ENCODE measurements at places on chromosomes 6 and 20.

DNA sequence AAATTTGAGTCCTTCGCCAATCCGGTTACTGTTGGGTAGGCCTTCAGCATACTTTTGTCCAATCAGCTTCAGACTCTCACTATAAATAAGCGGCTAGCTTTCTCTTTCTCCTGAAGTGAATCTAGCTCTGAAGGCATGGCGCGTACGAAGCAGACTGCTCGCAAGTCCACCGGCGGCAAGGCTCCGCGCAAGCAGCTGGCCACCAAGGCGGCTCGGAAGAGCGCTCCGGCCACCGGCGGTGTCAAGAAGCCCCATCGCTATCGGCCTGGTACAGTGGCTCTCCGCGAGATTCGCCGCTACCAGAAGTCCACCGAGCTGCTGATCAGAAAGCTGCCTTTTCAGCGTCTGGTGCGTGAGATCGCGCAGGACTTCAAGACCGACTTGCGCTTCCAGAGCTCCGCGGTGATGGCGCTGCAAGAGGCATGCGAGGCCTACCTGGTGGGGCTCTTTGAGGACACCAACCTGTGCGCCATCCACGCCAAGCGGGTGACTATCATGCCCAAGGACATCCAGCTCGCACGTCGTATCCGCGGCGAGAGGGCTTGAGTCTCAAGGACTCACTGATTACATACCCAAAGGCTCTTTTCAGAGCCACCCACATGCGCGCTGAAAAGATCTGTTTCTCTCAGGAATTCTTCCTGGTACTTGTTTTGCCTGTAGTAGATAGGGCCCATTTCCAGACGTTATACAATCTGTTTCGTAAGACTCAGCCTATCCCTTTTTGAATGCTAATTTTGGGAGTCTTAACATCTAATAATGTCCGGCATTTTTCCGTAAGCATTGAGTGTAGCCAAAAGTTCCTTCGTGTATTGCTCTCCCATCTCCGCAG, 102.0 kb downstream of the OR2B2 start:
- peak; percentile 64 for DNase-seq

- DNase-seq, result no peak
Observed at GRCh38 chr6:132365281-132365907, 35.9 kb downstream of the MOXD1 start.

DNA sequence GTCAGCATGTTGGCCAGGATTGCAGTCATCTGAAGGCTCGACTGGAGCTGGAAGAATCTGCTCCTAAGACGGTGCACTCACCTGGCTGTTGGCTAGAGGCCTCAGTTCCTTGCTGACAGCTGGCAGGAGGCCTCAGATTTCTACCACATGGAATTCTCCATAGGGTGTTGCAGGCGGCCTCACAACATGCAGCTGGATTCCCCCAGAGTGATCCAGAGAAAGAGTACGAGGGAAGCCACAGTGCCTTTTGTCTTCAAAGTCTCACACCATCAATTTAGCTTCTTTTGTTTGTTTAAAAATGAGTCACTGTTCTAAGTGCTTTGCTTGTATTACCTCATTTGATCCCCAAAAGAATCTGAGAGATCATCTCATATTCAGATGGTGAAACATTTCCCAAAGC, 65.5 kb upstream of the FYN start:
- no peak for DNase-seq

DNA sequence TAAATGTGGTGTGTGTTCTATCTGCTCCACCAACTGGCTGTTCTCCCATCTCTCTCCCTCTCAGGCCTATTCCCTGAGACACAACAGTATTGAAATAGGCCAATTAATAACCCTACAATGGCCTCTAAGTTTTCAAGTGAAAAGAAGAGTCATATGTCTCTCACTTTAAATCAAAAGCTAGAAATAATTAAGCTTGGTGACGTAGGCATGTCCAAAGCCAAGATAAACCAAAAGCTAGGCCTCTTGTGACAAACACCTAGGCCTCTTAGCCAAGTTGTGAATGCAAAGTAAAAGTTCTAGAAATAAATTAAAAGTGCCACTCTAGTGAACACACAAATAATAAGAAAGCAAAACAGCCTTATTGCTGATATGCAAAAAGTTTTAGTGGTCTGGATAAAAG, 29.9 kb downstream of the MTCL3 start:
- DNase-seq, result no peak

DNA sequence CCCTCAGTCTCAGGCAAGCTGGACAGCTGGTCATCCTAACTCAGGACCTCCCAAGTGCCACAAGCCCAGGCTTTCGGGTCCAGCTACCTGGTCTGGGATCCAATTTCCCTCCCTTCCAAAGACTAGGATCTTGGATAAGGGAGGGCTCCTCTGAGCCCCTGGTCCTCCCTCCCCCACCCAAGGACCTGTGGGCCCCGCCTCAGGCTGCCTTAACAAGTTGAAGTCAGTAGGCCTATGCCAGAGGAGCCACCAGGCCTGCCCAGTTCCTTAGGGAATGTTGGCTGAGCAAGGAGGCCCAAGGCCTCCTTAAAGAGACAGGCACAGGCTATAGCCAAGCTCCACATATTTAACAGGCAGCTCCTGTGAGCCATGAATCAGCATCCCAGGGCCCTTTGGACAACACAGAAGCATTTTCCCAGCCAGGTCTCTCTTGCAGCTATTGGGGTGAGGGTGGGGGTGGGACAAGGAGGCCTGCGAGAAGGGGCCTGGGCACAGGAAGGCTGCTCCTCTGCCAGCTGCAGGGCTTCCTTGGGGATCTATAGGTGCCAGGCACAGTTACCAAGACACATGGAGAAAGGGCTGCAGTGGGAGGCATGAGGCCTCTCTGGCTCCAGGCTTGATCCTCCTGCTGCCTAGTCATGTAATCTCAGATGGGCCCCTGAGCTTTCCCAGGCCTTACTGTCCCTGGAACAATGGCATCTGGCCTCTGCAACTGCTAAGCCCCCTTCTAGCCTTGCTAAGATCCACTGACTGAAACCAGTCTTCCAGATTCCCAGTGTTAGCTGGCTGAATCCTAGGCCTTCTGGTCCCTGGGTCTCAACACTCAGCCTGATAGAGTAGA, 27.4 kb upstream of the NOL4L start:
- no peak for DNase-seq

DNA sequence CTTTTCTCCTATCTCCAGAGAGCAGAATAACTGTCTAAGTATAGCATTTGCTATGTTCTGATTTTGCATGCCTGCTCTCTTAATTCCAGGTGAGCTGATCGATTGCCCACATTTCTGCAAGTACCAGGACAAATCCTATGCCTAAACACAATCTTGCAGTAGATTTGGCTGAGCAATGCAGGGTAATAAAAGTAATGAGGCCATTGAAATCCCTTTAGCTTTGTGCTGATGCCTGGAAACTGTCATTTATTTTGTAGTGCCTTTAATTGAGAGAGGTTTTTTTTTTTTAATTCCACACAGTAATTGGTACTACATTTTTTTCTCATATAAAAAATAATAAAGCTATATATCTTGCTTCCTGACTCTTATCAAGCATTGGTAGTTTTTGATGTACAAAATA, 252.3 kb downstream of the NKAIN2 start:
- no peak for DNase-seq

DNA sequence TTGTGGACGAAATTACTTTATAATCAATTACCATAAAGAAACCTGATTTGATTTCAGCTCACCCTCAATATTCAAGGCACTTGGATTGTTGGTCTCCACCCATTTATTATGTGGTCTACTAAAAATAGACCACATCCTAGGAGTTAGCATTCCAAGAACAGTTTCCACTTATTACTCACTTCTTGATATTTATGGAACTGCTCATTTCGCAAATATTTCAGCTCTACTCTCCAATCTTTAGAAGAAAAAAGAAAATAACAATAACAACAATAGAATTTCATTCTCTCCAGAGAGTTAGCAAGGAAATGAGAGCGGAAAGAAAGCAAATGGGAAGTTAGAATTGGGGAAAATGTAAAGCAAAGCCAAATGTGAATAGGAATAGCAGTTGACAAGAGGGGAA, 26.2 kb upstream of the HDAC2 start:
- DNase-seq, result no peak

DNA sequence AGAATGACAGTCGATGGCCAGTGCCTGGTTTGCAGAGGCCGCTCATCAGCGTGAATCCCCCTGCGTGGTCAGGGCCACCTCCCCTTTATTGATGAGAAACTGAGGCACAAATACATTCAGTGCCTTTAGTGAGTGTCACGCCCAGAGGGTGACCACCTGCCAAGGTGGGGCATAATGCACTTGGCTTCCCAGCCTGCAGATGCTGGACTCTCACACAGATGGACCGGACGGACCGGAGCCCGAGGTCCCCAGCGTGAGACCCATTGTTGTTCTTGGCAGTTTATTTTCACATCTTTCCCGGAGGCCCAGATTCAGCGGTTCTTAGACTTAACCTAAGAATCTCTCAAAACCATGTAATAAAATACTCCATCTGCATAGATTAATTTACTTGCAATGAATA, 74.4 kb downstream of the YTHDF1 start:
- no peak for DNase-seq

- DNase-seq, result no peak
Observed at GRCh38 chr20:57165427-57166004, 100.9 kb downstream of the BMP7 start.

DNA sequence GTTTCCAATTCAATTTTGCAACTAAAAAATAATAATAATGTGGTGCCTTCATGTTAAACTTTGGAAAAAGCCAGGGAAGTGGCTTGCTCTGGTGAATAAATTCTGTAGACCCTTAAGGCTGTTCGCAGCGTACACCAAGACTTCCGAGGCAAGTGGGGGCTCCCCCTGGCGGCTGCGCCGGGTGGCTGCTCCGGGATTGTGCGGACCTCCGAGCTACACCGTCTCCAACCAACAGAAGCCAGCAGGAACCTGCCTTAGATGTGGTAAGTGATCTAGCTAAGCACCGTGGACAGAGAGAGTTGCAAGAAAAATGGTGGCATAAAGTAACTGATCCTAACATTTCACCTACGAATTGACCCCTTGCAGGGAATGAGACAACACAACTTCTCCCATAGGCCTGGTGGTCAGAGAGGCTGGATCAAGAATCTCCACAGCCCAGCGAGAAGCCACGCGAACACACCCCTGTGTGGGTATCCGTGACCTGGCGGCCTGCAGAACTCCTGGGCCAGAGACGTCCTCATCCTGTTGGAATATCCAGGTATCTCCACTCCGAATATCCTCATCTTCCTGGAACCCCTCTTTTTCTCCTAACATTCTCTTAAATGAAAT, 69.6 kb downstream of the TBXT start:
- peak; percentile 11 for DNase-seq

GRCh38 chr6:50706575-50706974, 6.8 kb upstream of the TFAP2D start:
- DNase-seq, result no peak

DNA sequence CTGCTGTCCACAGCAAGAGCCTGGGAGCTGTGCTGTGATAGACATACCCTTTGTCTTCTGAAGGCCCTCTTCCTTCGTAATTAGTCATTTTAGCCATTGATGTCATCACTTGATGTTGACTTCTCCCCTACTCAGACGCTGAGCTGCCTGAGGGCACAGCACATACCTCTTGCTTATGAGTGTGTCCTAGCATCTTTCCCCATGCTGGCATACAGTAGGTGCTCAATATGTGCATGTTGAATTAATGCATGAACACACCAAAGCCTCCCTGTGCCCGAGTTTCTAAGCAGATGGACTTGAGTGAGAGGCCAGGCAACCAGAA, 35.8 kb upstream of the FAM83D start:
- no peak for DNase-seq

GRCh38 chr6:168057836-168058235, 21.2 kb downstream of the FRMD1 start:
- no peak for DNase-seq

DNA sequence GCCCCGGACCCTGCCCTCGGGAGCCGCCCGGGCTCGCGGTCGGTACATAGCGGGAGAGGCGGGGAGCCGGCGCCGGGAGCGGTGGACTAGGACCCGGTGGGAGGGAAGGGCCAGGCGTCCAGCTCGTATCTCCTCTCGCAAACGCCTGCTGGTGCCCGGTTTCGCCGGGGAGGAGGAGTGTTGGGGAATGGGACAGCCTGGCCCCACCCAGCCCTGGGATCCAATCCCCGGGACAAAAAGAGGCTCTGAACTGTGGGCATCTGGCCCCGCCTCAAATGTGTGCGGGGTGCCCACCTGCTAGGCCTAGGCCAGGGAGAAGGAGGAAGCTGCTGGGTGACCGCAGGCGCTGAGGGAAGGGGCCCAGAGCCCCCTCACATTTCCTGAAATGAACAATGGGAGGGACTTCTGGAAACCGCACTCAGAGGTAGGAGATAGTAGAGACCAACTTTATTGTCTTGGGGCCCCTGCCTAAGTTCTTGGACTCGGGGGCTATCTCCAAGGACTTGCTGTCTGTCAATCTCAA, at the start of gene KCNK17:
Gene KCNK17 (minus strand): TSS at position 147 of the 523 bp plus-strand sequence. CDS start 99 bp downstream, at position 48.
- DNase-seq, result no peak

DNA sequence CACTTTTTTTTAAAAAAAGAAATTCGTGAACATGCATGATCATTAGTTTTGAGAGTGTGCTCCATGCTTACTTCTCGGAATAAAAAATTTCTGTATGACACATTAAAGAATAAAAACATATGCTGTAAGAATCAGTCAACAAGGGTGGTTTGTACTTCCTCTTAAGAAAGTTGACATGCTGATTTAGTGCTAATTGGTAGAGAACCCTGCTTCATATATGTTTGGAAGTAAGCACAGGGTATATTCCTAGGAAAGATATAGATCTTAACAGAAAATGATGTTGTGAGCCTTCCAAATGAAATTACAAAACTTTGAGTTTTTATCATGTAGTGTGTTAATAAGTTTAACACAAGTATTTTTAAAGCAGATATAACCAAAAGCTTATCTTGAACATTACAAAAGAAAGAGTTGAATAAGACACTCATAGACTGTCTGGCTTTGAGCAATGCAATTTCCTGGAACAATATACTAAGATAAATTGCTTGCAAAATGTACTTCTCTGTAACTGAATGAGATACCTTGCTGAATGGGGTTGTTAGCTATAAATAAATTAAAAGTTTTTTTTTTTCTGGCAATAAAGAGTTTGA, 13.8 kb upstream of the VIP start:
- DNase-seq, result no peak

DNA sequence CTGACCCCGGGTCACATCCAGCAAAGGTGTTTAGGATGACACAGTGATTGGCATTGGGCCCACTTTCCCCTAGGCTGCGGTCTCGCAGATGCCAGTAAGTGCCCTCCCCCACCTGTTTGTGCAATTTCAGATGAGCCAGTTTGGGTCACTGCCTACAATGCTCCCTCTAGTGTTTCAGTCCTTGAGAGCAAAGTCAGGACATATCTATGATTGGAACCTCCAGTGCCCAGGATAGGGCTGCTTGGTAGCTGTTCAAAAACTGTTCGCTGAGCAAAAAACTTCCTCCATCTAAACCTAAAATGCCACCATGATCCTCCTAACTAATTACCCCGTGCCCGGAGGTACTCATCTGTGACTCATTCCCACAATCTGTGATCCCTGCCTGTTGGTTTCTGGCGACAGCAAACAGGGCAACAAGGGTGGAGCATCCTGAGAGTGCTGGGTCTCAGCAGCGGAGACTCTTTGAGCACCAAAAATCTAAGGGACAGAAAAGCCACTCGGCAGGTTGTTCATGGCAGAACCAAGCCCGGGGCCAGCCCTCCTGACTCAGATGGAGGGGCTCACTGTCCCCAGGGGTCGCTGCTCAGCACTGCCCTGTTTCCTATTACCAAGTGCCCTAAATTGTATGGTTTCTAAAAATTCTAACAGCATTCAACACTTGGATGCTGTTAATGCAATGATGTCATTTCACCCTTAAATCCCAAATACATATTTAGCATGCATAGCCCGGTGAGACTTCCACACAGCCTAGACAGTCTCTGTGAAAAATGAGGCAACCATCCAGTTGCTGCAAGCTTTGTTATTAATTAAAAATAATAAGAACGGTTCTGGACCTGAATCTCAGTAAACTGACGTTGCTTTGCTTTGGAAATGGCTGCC, 5.0 kb downstream of the VSX1 start:
- DNase-seq, result no peak

Measured in activated CD4-positive, CD25-positive, alpha-beta regulatory T cell treated with anti-CD3 and anti-CD28 coated beads, Interleukin-2, amount 50 U/mL, for 16 hours (primary cell).